SK-MEL-5 (cell line): ENCODE measurements at places on chromosomes 13 and 19. TPM values are rescaled to one million over a fixed set of nuclear protein-coding genes. Genes with fewer than 3 reads are reported as not detected.

The SYCN gene
- total RNA-seq = not detected in 2 replicates

The ZNF256 gene
- total RNA-seq = 3.6 and 4.2 TPM in 2 replicates

The CEACAM20 gene
- not detected in 2 replicates for total RNA-seq

The ZNF665 gene
- total RNA-seq = not detected in 2 replicates

GRCh38 chr13:29763436-29764180 is 86.8 kb downstream of the UBL3 start:
- DNase-seq = peak; percentile 20

GRCh38 chr13:113538689-113539058 is 45.9 kb upstream of the TFDP1 start:
- DNase-seq = no peak

DNA sequence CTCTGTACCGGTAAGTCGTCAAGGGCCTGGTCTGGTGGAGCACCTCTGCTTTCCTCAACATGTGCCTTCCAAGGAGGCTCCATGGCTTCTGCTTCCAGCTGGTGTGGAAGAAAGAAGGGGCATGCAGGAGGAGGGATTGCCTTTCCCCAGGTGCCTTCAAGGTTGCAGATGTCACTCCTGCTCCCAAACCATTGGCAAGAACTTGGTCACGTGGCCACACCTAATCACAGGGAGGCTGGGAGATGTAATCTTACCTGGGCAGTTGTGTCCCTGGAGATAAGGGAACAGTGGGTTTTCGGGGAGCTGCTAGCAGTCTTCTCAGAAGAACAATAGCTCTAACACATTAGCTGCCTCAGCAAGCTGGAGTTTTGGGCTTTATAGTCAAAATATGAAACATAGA is 9.7 kb upstream of the GPR18 start:
- no peak for DNase-seq

DNA sequence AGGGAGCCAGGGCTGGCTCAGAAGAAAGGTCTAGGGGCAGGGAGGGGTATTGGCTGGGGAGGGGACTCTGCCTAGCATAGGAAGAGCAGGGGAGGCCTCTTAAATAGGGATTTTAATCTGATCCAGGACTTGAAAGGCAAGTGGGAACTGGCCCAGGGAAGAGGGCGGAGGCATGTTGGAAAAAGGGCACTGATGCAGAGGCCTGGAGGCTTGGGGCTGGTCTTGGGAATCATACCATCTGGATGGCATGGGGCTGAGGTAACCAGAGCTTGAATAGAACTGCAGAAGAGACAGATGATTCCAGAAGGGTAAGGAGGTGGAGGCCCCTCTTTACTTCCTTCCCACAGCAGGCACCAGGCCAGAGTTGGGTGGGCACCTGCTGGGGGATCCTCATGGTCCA is 29.1 kb downstream of the CERS4 start:
- no peak for DNase-seq

DNA sequence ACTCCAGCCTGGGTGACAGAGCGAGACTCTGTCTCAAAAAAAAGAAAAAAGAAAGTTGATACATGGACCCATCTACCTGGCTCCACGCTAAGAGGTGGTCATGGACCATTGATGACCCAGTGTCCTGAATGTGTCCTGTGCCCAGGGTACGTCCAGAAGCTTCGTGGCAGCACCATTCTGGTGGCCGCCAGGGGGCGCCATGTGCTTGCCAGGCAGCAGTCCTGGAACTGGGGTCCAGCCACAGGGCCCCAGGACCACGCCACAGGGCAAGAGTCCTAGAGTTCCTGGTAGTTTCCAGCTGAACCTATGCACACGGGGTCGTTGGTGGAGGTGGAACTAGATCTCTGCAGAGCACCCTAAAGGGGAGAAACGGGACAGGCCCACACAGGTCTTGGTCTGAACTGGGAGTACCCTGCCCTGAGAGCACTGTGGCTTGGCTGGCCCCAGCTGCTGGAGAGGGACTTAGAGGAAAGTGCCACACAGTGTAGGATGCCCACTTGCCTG is 19.9 kb upstream of the FBXO27 start:
- DNase-seq = peak; percentile 76

DNA sequence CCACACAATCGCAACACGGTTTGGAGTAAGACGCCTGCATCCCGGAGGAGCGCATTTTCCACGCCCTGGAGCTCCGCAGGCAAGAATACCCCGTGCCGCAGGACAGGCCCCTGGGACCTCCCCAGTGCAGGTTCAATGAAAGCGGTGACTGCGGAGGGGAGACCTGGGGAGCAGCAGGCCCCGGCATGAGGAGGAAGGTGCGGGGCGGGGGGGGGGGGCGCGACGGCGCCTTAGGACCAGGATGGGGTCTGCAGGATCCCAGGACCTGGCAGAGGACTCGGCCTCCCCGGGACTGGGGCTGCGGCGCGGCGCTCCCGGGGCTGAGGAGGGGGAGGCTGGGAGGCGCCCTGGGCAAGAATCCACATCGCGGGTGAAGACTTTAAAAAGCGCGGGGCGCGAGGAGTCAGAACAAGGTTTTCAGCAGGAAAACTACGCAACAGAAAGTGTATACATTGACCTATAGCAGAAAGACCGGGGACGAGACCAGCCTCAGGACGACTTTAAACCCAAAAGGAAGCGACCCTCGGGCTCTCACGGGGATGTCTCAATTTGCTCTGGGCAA is 432 bp downstream of the ZNF611 start:
- no peak for DNase-seq

GRCh38 chr13:110187641-110188161 is 119.3 kb downstream of the COL4A1 start:
- DNase-seq = no peak

- DNase-seq = no peak
Measured at GRCh38 chr13:28329395-28330158, 165.4 kb downstream of the FLT1 start.
